ENCODE measurements at places on chromosomes 4 and X. TPM values are rescaled to one million over a fixed set of nuclear protein-coding genes. Genes with fewer than 3 reads are reported as not detected.

DNA sequence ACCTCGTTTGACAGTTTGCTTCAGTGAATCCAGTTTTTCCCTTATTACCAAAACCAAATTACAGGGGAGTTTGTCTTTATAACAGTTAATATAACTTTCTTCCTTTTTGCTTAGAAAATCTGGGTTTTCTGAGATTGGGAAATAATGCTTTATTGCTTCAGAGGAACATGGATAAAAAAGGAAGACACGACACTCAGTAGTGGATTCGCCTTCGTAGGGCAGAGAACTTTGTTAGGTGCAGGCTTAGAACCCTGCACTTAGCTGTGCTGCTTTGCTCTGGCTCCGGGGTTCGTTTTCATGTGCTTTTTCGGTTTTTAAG, 188.2 kb downstream of the SOWAHB start:
- DNase-seq = no peak

GRCh38 chrX:82648062-82648461, 860.0 kb upstream of the POU3F4 start:
- DNase-seq = no peak

DNA sequence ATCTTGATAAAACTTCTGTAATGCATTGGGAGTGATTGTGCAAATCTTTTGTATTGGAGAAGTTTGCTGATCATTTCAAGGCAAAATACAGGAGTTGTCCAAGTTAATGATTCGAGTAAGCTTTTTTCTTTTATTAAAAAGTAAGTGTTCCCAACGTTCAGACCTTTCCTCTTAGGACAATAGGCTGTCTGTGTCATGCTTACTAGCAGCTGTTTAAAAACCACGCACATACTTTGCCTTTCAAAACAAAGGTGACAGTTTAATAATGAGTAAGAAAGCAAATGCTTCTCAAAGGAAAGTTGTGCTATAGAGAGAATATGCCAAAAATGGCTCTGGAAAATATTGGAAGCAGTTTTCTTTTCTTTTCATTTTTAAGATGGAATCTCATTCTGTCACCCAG, 11.2 kb downstream of the TRAPPC11 start:
- DNase-seq = no peak

DNA sequence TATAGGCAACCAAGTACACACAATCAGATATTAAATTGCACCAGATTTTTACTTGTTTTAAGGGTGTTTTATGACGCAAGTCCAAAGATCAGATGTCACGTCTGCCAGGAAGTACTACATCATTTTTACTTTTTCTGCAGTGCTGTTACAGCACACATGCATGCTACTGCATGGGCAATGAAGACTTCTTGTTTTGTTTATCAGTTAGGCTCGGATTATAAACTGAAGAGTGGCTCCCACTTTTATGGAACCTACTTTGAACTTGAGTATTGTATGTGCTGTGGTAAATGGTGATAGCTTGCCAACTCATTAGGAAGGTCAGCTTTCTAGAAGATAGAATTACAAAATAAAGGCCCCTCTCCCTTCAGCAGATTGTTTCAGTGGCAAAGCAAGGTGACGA, 131.6 kb downstream of the CEP135 start:
- DNase-seq = peak; percentile 39

- no peak for DNase-seq
These were observed 355.1 kb upstream of the PABPC5 start for GRCh38 chrX:91079342-91080114.

DNA sequence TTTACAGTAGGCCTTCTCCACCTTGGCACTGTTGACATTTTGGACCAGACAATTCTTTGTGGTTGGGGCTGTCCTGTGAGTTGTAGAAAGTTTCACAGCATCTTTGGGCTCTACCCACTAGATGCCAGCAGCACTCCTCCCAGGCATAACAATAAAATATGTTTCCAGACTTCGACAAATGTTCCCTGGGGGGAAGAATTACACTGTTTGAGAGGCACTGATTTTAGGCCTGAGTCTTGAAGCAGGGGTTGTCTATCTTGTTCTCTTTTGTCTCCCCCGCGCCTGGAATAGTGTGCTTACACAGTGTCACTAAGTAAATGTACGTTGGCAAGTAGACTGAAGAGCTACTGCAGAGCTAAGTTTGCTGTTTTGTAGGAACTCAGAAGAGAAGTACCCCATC, 254.4 kb upstream of the BOD1L1 start:
- no peak for DNase-seq

GRCh38 chr4:40194602-40195161, 2.1 kb upstream of the RHOH start:
- peak; percentile 66 for DNase-seq

- no peak for DNase-seq
These were observed 158.1 kb upstream of the USP38 start for GRCh38 chr4:143026459-143027170.

- DNase-seq = peak; percentile 75
These were observed 7.6 kb upstream of the HSD17B10 start for GRCh38 chrX:53441531-53442321.

- DNase-seq = no peak
These were observed 310.2 kb downstream of the UNC5C start for GRCh38 chr4:95238554-95238953.

DNA sequence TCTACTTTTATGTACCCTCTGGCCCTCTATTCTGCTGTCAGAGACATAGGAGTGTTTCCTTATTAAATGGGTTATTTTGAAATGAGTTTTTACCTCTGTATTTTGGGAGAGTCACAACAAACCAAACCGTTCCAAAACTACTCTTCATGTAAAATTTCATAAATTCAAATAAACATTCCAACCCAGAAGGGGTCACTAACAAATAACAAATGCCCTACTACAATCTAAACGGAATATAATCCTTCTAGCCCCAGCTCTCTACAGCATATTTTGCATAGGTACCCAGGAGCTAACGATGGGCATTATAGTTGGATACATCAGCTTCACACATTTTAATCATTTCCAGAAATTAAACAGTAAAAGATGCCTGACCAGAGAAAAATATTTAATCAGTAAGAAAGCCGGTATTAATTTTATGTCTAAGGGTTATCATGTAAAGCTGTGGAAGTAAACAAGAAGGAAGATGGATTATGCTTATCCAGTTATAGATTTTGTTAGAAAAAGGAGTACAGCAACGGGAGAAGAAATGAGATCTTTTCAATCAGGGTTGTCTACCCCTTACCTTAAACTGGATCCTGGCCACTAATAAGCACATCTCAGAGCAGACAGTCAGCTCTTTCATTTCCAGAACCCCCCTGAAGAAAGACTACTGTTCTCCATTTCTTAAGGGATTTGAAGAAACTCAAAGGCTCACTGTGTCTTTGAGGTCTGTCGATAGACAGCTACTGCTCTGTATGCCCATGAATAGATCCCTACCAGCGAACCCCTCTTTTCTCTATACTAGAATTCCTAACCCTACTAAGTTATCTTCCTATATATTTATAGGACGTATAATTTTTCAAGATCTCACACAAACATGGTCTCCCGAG, 1.2 kb downstream of the UGDH start:
- DNase-seq = peak; percentile 13

- no peak for DNase-seq
These were observed 45.9 kb downstream of the GAB1 start for GRCh38 chr4:143382596-143382995.

DNA sequence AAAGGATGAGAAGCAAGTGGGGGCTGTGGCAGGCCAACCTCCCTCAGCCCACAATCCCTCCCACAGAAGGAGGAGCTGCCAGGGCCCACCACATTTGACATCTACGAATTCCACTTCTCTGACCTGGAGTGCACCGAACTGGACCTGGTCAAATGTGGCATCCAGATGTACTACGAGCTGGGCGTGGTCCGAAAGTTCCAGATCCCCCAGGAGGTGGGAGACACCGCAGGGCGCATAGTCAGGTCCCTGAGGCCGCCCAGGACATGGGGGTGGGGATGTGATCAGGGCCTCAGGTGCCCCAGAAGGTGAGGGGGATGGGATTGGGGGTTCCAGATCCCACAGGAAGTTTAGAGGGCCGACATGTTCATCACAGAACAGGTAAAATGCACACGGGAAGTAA, 13.7 kb downstream of the ATP5ME start:
- no peak for DNase-seq

GRCh38 chrX:53969540-53969939, 74.7 kb downstream of the PHF8 start:
- no peak for DNase-seq

- DNase-seq = no peak
These were observed 62.1 kb upstream of the PRRG3 start for GRCh38 chrX:151633157-151633556.

GRCh38 chrX:153878345-153878744, 7.6 kb downstream of the L1CAM start:
- no peak for DNase-seq

DNA sequence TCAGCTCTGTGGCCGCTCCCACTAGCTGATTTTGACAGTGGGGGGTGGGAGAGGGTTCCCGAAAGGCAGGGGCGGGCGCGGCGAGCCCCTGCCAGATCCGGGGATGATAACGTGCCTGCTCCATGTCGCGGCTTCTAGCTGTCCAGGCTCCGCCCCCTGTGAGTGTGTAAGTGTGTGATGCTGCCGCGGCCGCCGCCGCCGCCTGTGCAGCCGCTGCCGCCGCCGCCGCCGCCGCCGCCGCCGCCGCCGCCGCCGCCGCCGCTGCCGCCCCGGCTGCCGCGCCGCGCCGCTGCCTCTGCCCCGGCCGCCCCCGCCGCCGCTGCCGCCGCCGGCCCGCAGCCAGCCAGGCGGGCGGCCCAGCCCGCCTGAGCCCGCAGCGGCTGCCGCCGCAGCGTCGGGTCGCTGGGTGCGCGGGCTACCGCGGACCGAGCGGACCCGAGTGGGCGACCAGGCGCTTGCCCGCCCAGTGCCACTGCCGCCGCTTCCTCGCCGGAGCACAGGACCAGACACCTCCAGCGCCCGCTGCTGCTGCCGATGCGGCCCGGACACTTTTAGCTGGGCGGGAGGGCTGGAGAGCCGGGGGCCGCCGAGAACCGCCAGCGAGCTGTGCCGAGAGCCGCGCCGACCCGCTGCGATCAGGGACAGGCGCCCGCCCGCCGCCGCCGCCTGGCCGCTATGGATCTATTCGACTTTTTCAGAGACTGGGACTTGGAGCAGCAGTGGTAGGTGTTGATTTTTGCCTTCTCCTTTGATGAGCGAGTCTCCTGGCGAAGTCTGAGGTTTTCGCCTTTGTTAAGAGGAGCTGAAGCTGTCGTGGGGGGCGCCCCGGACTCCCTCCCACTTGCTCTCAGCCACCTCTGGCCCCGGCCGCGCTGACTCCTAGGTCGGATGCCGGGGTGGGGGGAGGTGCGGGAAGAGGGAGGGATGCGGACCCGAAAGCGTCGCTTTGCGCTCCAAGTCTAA, at the start of gene AFF2:
TSS of gene AFF2 (plus strand) at position 195 of the 963 bp plus-strand sequence. CDS start at position 676, 481 bp downstream.
- no peak for DNase-seq

GRCh38 chrX:48957477-48957826, at the start of gene OTUD5:
Gene OTUD5, minus strand, starts transcription at chrX:48957607. Its CDS starts 37 bp downstream, at chrX:48957570.
- DNase-seq = no peak

DNA sequence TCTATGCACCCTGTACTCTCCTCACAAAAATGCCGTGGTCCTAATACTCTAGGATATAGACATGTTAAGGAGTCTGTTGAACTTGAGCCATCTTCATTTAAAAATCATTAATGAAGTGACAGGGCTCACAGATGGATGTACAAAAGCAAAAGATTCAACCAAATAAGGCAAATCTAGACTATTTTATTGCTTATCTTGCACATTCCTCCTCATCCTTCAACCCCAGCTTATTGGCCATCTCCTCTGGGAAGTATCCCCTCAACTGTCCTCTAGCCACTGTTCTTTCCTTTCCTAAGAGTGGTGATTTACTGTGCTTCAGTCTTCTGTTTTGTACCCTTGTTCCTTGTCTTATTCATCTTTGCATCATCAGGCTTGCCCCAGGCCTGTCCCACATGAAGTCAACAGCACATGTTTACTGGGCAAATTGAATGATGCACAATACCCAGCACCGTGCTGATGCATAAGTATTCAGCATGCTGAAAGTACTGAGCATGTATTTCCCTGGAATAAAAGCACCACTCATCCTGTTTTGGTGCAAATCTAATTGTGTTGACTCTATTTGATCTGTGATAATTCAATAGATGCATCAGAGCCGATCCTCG, 287.3 kb upstream of the CLNK start:
- DNase-seq = no peak

- no peak for DNase-seq
These were observed 28.5 kb downstream of the EMCN start for GRCh38 chr4:100489305-100489704.

- no peak for DNase-seq
These were observed 85.4 kb downstream of the SHISA3 start for GRCh38 chr4:42482516-42483327.

DNA sequence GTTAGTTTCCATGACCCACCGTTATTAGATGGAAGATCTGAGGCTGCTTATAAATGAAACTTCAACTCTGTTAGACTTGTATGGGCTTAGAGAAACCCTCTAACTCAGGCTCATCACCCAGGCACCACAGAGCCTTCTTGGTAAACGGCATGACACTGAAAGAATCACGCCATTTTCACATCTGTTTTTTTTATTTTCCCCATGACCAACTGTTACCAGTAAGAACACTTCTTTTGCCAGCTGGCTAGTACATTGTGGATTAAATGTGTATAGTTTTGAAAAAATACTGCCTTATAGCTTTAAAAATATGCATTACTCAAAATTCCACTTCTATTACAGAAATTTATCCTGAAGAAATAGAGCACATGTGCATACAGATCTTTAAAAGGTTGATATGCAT, 48.0 kb upstream of the APELA start:
- no peak for DNase-seq

DNA sequence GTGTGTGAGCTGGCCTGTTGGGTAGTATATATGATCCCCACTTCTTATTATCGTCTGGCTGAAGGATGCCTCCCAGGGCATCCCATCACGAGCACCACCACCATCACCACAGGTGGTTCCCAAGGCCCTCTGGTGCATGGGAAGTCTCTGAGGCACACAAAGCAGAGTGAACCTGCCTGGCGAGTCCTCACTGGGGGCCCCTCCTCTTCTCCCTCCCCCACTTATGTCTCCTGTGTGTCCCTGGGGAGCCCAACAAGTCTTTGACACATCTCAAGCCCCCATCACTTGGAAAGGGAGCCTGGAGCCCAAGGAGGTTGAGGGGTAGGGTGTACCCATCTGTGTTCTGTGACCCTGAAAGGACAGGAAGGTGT, 45.5 kb upstream of the NKX1-1 start:
- no peak for DNase-seq

Gene ESX1
- polyA plus RNA-seq = not detected

Gene IL1RAPL1
- polyA plus RNA-seq = 0.04 TPM

Gene REELD1
- 0.78 TPM for polyA plus RNA-seq

Gene SAGE1
- not detected for polyA plus RNA-seq

Gene HELQ
- polyA plus RNA-seq = 4.9 TPM

Gene COPS4
- polyA plus RNA-seq = 34.5 TPM

Gene COL4A6
- not detected for polyA plus RNA-seq

Gene CXCL13
- polyA plus RNA-seq = 2.6 TPM
